ENCODE measurements at places on chromosomes 13 and 19. TPM values are rescaled to one million over a fixed set of nuclear protein-coding genes. Genes with fewer than 3 reads are reported as not detected.

DNA sequence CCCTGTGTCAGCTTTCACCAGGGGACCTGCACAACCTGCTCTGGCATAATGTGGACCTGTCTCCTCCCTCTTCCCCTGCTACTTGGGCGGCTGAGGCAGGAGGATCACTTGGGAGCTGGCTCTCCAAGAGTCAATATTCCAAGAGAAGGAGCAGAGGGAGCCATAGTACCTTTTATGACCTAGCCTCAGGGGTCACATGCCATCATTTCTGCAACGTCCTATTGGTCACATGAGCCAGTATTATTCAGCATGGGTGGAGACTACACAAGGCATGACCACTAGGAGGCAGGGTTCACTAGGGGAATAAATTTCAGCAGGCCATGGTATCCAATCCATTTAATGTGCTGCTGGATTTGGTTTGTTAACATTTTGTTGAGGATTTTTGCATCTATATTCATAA lies 12.0 kb upstream of the SHFL start:
- DNase-seq = peak; percentile 59

The GSX1 gene
- not detected for polyA plus RNA-seq

The PSG3 gene
- polyA plus RNA-seq = not detected

The SHD gene
- polyA plus RNA-seq = not detected

Measured in immature natural killer cell (primary cell).